ENCODE measurements at places on chromosomes 7 and 10.

GRCh38 chr7:44633254-44634186, 27.1 kb downstream of the OGDH start:
- DNase-seq: peak; percentile 97

DNA sequence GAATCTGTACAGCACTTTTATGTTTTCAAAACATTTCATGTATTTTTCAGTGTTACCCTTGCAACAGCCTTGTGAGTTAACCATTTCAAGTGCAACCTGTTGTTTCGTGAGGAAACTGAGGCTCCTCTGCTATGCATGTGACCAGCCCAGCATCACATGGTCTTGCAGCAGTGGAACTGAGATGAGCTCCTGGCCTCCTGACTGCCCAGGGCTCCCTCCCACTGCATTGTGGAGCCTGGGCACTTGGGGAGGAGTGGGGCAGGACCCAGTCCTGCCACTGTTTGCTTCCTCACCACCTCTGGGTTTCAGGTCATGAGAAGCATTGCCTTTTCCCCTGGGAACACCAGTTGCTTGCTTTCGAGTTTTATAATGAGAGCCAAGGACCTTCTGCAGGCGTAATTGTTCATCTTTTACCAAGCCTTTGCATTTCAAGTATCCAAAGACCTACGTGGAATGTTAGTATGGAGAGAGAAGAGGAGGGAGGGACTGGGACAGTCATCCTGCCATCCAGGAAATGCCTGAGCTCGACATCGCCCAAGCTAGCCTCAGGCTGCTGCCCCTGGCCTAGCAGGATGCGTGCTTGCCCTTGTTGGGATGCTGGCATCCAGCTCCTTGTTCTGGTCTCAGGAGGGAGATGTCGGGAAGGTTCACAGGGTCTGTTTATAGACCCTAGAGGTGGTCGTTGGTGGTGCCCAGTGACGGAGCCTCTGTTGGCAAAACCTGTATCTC, 32.3 kb upstream of the BHLHA15 start:
- no peak for DNase-seq

- DNase-seq: no peak
Measured at GRCh38 chr10:131921184-131921583, 20.4 kb downstream of the PPP2R2D start.

DNA sequence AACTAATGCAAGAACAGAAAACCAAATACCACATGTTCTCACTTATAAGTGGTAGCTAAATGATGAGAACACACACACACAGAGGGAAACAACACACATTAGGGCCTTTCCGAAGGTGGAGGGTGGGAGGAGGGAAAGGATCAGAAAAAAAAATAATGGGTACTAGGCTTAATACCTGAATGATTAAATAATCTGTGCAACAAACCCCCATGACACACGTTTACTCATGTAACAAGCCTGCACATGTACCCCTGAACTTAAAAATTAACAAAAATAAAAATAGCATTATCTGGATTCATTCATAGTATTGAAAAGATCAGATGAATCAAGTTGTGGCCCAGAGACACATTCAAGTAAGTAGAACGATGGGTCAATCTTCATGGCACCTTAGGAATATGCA, 159.5 kb upstream of the POT1 start:
- DNase-seq: no peak

GRCh38 chr10:46028584-46029460, 1.6 kb downstream of the NCOA4 start:
- DNase-seq: peak; percentile 79

GRCh38 chr7:17710312-17710711, 230.0 kb downstream of the SNX13 start:
- no peak for DNase-seq

GRCh38 chr7:7970237-7970530, 1.6 kb downstream of the GLCCI1 start:
- DNase-seq: no peak

DNA sequence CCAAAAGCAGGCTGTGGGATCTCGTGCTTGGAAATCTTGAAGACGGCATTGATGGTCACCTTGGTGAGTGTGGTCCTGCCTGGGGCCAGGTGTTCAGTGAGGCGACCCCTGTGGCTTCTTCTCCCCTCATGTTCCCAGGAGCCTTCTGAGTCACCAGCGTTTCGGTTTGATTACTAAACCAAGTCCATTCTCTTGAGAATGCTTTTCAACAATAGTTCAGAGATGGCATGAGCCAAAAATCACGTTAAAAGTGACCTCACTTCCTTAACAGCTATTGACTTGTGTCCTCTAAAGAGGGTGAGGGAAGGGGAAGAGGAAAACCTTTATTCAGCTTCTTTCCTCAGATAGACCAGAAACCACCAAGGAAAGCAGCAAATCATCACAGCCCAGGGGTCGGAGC, 315.2 kb downstream of the GATA3 start:
- DNase-seq: peak; percentile 63

DNA sequence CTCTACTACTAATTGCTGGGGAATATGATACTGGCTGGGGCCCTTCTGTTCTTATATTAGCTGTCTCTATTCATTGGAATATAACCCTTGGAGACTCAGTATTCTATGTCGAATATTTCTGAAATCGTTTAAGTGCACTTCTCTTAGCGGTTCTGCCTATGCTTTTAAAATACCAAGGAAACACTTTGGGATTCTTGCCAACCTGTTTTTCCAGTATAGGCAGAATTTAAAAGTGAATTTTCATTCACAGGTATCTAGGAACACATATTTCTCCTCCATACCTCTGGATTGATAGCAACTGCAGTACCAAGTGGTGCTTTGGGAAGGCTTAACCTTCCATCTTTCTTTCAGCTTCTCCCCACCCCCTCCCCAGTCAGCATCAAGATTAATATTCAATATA, 370.3 kb upstream of the LRRN3 start:
- no peak for DNase-seq

DNA sequence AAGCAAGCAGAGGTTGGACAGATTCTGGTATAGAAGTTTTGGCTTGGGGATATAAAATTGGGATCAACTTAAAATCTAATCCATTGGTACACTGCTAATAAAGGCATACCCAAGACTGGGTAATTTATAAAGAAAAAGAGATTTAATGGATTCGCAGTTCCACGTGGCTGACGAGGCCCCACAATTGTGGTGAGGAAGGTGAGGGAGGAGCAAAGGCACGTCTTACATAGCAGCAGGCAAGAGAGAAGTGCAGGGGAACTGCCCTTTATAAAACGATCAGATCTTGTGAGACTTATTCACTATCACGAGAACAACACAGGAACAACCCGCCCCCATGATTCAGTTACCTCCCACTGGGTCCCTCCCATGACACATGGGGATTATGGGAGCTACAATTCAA, 9.7 kb downstream of the ACADSB start:
- DNase-seq: no peak

DNA sequence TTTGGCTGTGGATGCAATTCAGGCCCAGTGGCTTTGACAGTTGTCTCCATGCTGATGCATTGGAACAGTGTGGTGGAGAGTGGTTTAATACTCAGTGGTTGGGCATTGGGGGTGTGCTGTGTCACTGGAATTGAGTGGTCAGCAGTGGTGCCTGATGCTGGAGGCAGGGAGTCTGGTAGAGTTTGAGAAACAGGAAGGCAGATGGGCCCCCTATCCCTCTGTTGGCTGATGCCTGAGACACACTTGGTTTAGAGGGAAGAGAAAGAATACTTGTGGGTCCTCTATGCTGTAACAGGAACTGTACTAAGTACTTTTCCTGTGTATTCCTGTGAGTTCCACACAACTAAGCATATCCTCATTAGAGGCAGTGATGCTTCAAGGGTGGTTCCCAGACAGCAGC, 55.4 kb downstream of the EEPD1 start:
- no peak for DNase-seq

- DNase-seq: no peak
Measured at GRCh38 chr10:10460451-10460850, 557.2 kb upstream of the CELF2 start.

DNA sequence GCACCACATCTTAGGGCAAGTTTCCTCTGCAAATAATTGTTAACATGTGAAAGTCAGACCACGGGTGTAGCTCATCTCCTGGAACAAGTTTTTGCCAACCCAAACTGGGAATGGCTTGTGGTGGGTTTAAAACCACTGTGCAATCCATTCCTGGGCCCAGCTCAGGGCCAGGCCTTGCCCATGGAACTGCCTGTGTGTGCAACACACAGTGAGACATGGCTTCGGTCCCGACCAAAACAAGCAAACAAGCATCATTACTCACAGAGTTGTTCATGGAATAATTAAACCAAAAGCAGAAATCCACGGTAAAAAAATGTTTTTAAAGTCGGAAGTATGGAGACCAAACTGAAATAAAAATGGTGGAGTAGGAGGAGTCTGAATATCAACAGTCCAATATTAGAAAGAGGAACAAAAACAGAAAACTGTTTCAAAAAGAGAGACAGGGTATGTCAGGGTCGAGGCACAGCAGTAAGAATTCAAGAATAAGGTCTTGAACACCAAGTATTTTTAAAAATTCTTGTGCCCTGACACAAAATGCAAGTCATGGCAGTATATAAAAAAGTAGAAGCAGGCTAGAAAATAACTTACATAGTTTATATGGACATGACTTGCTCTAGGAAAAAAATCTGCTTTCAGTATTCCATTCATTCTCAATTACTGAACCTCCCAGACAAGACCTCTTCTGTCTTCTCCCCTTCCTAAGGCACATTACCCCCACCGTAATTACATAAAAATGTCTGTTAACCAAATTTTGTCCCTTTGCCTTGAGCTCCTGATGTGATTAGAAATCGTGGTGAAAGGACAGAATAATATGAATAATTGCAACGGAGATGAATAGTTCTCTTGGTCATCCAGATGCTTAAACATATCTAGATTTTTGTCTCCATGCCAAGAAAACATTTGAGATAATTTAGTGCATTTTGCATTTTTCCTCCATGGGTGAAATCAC, 88.4 kb downstream of the FAS start:
- DNase-seq: no peak

GRCh38 chr10:127679642-127680255, 57.2 kb upstream of the FOXI2 start:
- no peak for DNase-seq

DNA sequence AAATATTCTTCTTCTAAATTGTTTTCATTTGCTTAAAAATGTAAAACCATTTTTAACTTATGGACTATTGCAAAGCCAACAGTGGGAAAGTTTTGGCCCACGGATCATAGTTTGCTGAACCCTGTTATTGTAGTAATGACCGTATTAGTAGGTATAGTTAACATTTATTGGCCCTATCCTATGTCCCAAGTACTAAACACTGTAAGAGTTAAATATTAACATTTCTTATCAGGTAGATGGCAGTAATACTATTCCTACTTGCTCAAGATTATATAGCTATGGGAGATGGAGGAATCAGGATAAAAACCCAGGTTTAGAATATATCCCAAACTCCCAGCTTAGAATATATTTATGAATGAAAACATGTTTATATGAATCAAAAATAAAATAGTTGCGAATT, 993.2 kb downstream of the SORCS3 start:
- no peak for DNase-seq

- DNase-seq: no peak
Measured at GRCh38 chr10:113823389-113823788, 30.5 kb downstream of the DCLRE1A start.

- peak; percentile 46 for DNase-seq
Measured at GRCh38 chr7:41116817-41117216, 586.1 kb downstream of the INHBA start.

DNA sequence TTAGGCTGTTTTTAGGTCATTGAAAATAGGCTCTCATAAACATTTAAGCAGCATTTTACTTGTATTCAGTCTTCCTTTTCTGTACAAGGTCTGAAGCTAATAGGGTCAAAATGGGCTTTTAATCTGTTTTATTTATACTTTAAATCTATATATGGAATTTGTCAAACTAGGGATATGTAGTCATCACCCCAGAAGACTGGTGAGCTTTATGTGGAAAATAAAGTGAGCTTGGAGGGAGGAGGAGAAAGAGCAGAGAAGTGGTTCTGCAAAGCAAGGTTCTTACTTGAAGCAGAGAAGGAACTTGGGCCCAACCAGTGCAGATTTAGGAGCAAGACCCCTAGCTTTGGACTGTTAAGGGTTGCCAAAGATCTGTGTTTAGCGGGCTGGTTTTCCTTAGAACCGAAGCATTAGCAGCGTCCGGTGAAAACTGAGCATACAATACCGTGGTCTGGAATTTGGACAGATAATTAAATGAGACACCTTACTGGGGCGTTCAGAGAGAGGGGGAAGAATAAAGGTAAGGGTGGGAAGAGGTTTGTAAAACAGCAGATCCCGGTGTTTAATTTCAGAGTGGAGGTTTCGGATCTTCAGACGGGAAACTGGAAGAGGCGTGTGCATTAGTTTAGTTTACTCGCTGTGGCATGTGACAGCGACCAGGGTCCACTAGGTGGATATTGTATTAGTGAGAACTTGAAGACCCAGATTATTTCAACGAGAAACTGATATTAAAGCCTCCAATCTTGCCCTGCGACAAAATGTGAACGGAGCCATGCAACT, 2.4 kb downstream of the BAMBI start:
- DNase-seq: no peak

- peak; percentile 37 for DNase-seq
Measured at GRCh38 chr10:79367426-79368189, 20.3 kb downstream of the PPIF start.

DNA sequence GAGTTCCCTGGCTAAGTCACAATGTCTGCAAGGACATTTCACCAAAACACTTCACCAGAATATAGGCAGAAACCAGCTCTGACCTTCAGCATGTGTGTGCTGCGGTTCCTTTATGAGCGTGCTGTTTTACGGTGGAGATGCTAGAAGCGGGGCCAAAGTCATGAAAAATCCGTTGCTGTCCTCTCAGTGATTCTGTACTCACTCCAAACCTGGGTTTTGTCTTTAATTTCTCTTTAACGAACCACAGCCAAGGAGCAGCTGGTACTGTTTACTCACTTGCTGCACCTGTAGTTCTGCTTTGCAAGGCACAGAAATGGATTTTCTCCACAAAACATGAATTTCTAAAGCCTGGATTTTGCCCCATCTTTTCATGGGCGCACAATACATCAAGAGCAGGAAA, 639.9 kb downstream of the PHTF2 start:
- DNase-seq: no peak

- peak; percentile 38 for DNase-seq
Measured at GRCh38 chr7:148699782-148700629, 1.3 kb downstream of the CUL1 start.

- DNase-seq: peak; percentile 32
Measured at GRCh38 chr10:68053553-68053952, 21.5 kb downstream of the HERC4 start.

DNA sequence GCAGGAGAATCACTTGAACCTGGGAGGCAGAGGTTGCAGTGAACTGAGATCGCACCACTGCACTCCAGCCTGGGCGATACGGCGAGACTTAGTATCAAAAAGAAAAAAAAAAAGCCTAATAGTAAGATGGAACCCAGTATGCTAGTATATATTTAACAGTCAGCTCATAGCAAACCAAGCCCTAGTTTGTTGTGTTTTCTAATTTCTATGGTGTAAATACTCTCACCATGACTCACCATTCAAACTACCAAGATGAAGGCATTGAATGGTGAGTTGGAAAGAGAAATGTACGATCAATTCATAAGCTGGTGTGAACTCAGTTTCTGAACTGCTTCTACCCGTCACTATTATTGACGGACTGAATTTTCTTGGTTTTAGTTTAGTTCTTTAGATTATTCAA, 173.7 kb upstream of the KAT6B start:
- DNase-seq: no peak

GRCh38 chr10:1643161-1643907, 94.0 kb downstream of the ADARB2 start:
- DNase-seq: no peak

Measured in astrocyte of the spinal cord (primary cell).